ENCODE measurements at places on chromosomes 1 and 21.

GRCh38 chr21:36589352-36589971 lies 109.5 kb upstream of the SIM2 start:
- DNase-seq = no peak

GRCh38 chr1:84689514-84690396 lies 506 bp downstream of the SSX2IP start:
- DNase-seq = peak; percentile 74

- no peak for DNase-seq
Observed at GRCh38 chr1:28313702-28314546, 14.9 kb upstream of the MED18 start.

DNA sequence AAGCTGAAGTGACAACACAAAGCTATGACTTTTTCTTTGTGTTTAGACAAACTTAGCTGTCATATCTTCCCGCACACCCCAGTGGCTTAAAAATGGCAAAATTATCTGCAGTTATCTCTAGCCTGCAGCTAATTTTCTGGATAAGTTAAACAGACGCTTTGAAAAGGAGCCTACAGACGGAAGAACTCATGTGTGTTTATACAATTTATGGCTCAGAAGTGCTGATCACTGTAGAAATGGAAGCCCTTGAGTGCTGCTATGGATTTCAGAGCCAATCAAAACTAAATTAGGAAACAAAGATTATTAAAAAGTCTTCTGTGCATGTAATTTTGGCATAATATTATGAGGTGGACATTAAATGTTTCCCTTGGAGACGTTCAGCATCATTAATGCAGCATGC lies 11.6 kb downstream of the NTNG1 start:
- DNase-seq = no peak
